ENCODE measurements at places on chromosomes 7 and 10.

- DNase-seq, result no peak
Observed at GRCh38 chr10:30553626-30554439, 75.7 kb downstream of the LYZL2 start.

DNA sequence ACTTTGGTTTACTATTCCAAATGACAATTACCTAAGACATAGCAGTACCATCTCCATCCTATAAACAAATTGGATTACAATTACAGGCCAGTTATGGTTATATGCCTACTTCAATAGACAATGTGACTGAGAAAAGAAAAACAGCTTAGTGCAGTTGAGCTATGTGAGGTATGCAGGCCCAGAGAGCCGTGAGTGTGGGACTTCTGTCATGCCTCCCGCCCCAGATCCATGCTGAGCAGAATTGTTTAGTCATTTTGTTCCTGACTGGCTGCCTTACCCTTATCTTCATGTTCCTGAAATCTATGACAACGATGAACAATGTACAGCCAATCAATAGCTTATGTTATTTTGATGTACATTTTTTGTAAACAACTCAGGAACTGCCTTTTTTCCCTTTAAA lies 21.7 kb downstream of the LARP4B start:
- no peak for DNase-seq

GRCh38 chr10:25902002-25902401 lies 32.0 kb upstream of the MYO3A start:
- no peak for DNase-seq

DNA sequence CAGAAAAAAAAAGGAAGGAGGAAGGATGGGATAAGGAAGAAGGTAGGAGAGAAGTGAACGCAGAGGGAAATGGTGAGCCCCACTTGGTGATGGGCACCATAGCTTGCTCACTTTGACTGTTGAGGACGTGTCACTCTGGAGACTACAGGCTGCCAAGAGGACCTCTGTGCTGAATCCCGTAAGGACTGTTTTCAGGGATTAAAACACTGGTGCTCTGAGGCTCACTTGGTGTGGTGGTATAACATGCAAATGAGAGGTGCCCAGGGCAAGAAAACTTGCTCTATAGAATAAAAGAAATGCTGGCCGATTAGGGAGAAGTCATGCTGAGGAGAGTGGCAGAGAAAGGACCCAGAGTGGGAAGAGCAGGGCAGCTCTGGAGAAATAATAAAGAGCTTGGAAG lies 5.3 kb upstream of the IL2RA start:
- no peak for DNase-seq

- DNase-seq, result peak; percentile 53
Observed at GRCh38 chr10:5976512-5977470, 552 bp downstream of the IL15RA start.

GRCh38 chr10:78197628-78198272 lies 164.1 kb downstream of the RPS24 start:
- no peak for DNase-seq

DNA sequence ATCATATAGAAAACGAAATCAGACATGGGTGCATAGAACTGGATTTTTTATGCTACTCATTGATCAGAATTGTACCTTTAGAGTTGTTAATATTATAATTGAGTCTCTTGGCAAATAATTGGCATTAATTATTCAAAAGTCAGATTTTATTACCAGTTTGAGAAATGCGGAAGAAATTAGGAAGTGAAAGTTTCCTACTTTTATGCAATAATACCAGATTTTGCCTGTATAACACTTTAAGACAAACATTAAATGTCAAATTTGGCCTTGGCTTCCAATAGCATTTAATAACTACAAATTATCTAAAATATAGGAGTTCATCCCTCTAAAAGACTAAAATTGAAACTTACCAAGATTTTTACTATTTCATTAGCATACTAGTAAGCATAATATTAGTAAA lies 6.8 kb upstream of the TFEC start:
- no peak for DNase-seq

DNA sequence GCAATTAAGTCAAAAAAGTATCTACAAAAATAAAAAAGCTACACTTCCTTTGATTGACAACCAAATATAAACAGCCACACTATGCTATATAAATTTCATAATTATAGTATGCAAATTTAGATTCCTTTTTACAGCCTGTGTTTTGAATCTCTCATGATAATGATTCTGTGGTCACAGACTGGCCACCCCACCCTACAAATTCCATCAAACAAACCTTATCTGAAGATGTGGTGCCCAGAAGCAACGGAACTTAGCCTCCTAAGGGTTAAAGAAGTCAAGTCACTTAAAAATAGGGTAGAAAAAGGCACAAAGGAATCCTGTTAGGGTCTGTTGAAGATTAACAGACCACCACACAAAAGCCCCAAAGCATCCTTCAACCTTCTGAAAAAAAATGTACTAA lies 351.8 kb downstream of the INHBA start:
- DNase-seq, result no peak

DNA sequence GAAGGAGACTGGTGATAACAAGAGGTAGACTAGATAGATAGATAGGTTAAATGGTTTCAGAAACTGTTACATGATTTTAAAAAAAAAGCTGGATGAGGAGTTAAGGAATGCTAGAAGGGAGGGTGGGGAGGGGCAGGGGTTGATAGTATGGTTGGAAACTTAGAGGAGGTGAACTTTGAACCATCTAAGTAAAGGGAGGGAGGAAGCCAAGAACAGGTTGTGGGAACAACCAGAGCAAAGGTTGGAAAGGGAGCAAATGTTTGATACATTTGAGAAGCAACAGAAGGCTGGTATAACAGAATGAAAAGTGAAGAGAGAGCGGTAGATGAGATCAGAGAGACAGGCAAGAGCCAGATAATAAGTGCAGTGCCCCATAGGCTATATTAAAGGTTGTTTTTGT lies 224.8 kb downstream of the FOXP2 start:
- DNase-seq, result no peak

- DNase-seq, result peak; percentile 67
Observed at GRCh38 chr7:10939911-10940703, 33.6 kb upstream of the PHF14 start.

DNA sequence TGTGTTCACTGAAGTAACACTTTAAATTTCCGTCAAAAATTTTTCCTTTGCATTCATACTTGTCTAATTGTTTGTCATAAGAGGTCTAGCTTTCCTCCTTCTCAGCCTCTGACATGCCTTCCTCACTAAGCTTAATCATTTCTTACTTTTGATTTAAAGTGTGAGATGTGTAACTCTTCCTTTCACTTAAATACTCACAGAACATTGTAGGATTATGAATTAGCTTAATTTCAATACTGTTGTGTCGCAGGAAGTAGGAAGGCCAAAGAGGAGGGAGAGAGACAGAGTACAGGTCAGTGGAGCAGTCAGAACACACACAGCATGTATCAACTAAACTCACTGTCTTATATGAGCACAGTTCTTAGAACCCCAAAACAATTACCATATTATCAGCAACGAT lies 99.0 kb downstream of the SRPK2 start:
- no peak for DNase-seq

DNA sequence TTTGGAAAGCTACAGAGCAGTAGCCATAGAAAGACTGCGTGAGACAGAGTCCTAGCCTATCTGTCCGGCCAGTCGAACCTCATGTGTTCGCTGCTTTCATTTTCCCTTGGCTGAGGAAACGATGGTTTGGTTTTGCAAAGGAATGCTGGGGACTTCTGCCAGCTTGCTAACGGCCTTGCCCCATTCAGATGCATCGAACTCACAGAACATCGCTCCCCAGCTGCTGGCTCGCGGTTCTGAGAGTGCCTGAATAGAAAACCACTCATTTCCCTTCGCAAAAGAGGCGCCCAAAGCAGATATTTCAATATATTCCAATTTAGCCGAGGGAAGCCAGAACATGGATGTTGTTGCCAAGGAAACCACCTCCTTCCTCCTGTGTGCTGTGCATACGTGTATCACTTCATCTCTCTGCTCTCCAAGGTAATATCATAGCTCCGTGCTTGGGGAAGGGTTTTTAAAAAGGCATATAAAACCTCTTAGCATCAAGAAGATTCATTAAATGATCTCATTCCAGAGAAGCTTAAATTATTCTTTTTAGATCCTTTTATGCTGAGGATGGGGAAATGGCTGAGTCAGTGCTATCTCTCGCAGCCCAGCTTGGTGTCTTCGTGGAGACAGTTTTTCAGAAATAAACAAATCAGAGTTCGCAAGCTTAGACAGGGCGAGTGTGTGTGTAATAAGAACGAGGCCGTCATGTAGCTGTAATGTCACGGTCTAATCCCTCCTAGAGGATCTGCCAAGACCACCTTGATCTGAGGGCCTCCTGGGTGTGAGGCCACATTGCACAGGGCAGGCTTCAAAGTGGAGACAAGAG lies 215.2 kb downstream of the RPS24 start:
- DNase-seq, result no peak

GRCh38 chr7:36080843-36081242 lies 72.2 kb upstream of the EEPD1 start:
- DNase-seq, result no peak

GRCh38 chr7:93629291-93629801 lies 54.8 kb upstream of the CALCR start:
- DNase-seq, result no peak

DNA sequence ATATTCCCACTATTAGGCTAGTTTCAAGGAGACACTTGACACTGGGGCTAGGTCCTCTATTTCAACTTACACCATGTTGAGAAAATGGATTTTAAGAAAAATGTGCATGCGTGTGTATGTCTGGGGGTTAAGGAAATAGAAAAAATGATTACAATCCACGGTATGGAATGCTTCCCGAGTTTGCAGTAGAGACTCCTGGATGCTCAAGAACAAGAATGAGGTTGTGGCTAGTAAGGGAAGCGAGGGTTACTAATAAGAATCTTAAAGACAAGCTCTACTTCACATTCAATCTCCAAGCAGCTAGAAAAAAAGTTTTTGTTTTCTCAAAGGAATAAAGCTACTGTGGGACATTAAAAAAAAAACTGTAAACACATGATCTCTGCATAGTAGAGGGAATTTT lies 54.7 kb downstream of the ANK3 start:
- DNase-seq, result no peak

GRCh38 chr7:117901089-117901797 lies 28.0 kb upstream of the CTTNBP2 start:
- DNase-seq, result no peak

DNA sequence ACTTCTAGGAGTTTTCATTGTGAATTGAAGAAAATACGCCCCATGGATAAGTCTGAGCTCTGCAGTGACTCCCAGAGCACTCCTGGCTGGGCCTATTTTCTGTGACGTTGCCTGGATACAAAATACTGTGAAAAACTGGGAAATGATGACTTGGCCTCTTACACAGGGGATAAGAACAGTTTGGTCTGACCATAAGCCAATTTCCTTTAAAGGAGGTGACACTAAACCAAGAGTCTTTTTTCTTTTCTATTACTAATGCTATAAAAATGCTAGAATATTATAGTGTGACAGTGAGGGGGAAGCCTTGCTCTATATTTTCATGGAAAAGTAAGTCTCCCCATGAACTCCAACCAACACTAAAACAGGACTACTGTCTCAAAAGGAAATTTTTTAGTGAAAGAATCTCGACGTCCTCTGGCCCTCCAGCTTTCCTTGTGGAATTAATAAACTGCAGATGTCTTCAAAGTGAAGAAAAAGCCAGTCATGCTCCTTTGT lies 45.5 kb downstream of the MYOF start:
- no peak for DNase-seq

DNA sequence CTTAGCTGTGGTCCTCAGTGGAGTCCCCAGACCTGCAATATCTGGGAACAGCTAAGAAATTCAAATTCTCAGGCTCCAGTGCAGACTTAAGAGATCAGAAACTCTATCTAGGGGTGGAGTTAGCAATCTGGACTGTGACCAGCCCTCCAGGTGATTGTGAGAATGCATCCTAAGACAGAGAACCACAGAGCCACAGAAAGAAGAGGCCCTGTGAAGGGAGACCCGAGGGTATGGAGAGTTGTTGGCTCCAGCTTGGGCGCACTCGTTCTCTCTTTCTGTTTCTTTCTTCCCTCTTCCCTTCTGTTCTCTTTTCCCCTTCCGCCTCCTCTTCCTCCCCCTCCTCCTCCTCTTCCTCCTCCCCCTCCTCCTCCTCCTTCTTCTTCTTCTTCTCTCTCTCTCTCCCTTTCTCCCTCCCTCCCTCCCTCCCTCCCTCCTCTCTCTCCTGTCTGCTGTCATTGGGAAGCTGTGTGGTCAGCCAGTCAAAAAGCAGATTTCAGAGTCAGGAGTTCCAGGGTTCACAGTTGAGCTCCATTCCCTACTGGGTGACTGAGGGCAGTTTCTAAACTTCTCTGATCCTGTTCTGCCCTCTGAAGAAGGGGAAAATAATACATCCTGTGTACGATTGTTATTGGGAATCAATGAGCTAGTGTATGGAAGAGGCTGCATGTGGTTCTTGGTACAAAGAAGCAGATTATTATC lies 62.1 kb upstream of the STEAP1B start:
- no peak for DNase-seq

DNA sequence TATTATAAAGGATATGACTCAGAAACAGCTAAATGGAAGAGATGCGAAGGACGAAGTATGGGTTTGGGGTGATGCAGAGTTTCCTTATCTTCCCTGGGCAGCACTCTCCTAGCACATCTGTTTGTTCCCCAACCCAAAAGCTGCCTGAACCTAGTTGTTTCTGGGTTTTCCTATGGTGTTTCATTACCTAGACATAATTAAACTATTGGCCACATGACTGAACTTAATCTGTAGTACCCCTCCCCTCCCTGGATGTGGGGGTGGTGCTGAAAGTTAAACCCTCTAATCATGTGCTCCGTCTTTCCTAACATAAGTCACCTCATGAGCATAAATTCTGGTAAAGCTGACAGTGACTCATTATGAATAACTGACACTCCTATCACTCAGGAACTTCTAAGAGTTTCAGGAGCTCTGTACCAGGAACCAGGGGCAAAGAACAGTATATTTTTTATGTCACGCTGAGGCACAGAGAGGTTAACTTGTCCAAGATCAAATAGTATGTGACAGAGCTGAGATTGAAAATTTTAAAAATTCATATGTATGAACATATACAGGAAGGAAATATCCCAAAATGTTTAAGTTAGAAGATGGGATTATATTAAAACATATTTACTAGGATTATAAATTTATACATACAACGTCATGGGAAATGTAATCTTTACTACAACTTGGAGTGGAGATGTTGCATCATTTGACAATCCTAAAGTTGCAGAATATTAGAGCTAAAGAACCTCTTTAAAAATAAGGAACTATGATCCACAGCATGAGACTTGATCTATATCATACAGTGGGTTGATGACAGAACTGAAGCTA lies 4.8 kb downstream of the STRIP2 start:
- peak; percentile 57 for DNase-seq

DNA sequence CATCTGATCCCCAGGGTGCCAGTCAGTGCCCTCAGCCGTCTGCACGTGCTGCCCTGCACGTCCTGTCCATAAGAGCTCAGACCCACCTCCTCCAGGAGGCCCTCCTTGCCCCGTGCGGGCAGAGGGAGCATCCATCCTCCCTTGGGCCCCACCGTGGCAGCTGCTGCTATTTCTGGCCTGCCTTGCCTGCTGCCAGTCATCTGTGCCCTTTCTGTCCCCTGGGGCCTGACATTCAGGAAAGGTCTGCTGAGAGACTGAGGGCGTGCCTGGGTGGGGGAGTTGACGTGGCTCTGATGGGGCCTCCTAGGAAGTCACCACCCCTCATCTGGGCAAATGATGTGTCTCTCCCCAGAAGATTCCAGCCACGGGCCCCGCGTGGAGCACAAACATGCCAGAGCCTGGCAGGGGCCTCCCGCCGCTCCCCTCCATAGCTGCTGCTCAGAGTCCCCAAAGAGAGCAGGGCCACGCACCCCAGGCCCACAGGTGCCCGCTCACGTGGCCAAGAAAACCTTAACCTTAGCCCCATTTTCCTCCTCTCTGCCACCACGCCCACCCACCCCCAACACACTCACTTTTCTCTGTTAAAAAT lies 21.8 kb downstream of the DPYSL4 start:
- no peak for DNase-seq

- DNase-seq, result no peak
Observed at GRCh38 chr7:51071427-51071826, 245.2 kb downstream of the COBL start.

All from stimulated activated CD4-positive, alpha-beta T cell treated with anti-CD3 and anti-CD28 coated beads, TNF-alpha, amount 100 ng/mL, for 48 hours (primary cell).